Hematopoietic multipotent progenitor cell treated with erythropoietin and hydrocortisone succinate and interleukin-3 and kit ligand, for 15 days (in vitro differentiated cells): ENCODE measurements at places on chromosomes 12 and 14.

- DNase-seq: peak; percentile 40
Observed at GRCh38 chr12:54603173-54603814, 14.8 kb upstream of the PPP1R1A start.

GRCh38 chr14:90522571-90523191, 125.9 kb downstream of the CALM1 start:
- DNase-seq: no peak

DNA sequence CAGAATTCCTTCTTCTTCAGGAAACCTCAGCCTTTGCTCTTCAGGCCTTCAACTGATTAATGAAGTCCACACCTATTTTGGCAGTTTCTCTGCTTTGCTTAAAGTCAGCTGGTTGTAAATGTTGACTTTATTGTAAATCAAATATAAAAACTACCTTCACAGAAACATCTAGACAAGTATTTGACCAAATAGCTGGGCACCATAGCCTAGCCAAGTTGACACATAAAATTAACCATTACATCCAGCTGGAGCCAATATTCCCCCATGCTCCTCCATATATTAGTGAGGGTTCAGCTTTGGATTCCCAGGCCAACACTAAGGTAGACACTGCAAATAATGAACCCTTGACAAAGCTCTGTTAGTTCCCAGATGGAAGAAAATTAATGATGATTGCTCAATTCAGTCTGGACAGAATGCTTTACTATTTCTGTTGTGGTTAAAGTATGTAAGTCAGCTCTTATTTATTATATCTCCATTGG, 125.5 kb downstream of the ZFP36L1 start:
- DNase-seq: no peak

DNA sequence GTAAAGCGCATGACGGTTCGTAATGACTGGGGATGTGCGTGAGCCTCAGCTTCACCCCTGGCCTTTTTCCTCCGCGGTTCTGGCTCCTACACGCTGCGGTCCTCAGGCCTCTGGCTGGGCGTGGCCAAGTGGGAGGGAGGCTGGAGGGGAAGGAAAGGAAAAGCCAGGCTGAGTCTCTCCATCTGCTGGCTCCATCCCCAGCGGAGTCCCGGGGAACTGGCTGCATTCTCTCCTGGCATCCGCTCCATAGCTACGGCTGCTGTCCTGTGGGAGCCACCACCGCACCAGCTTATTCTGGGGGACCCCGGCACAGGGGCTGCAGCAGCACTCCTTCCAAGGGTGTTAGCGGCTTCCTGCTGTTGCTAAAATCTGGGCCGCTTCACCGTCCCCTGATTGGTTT, 68.2 kb upstream of the SLC24A4 start:
- no peak for DNase-seq

DNA sequence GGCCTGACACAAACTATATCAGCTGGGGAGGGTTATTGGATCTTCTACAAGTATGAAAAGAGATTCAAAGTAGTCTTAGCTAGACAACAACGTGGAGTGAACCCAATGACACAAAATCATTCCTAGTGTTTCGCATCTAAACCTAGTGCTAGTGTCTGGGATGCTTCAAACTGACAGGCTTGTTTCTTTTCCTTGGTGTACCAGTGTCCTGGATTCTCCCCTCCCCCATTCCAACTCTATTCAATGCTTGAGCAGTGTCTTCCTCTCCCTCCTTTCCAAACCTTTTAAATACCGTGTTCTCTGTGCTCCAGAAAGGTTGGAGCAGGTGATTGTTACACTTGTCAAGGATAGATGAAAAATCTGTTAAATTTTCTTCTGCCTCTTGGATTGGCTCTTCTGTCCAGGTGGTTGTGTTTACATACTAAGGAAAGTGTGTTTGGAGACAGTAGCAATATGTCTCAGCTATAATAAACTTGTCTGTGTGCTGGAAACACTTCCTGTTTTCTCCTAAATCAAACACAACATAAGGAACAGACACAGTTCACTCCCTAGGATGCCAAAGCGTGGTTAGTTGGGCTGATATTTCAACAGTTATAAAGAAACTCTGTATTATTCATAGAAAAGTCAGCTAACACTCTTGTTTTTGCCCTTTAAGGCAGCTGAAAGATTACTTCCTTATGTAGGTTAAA, 14.4 kb upstream of the GUCY2C start:
- DNase-seq: no peak

- no peak for DNase-seq
Observed at GRCh38 chr12:78878459-78878858, 13.9 kb downstream of the SYT1 start.

- DNase-seq: peak; percentile 42
Observed at GRCh38 chr12:57093415-57094207, 4.7 kb downstream of the NAB2 start.

DNA sequence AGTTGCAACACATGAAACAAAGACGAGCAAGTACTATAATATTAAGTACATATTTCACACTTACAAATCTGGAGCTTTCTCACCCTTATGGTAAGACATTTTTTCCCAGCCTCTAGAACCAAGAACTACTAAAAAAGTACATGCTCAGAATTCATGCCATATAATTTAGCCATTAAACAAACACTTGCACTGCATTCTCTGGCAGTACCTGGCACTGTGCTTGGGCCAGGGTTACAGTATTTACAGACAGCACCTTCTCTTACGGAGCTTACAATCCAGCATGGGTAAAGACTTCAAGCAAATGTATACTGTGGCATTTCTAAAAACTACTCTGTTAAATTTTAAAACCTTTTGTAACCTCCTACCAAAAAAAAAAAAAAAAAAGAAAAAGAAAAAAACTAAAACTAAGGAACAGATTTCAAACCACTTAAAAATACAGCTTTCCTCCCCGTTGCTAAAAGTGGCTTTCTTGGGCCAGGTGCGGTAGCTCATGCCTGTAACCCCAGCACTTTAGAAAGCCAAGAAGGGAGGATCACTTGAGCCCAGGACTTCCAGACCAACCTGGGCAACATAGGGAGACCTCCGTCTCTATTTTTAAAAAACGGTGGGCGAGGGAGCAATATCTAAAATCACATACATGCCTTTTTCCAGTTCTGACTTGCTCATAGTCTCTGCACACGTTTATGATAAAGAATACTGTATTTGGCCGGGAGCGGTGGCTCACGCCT, 956 bp downstream of the GNPTAB start:
- no peak for DNase-seq

DNA sequence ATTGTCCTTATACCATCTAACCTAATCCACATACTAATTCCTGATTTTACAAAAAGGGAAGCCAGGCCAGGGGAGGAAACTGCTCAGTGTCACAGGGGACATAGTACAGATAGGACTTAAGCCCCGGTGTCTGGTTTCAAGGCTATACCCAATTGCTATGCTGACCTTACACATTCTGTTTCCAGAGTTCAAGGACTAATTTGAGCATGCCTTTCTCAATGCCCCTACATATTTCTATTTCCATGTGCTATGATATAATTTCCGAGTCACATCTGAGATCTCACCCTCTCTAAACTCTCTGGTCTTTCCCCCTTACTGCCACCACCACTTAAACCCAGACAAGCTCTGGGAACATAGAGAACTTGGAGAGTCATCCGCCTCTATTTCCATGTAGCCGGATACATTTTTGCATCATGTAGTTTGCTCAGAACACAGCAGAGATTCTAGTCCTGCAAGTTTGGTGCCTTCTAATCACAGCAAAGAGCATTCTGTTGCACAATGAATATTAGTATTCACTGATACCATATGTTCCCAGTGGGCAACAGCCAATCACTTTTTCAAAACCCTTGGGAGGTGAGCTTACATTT, 34.2 kb downstream of the PPM1H start:
- DNase-seq: no peak

DNA sequence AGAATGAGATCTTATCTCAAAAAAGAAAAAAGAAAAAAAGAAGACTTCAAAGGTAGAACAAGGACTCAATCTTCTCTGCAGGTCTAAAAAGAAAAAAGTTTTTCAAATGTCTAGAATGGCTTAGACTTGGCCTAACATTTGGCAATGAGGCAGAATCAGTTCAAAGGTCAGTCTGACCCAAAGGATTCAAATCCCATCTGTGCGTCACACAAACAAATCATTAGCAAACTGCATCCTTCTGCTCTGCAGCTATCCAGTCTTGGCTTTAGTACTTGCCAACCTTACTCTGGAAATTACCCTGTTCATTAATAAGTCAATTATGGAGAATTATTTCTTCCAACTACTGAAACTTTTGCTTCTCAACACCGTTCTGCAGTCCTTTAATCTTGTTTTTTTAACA, 3.1 kb downstream of the YAF2 start:
- DNase-seq: no peak

DNA sequence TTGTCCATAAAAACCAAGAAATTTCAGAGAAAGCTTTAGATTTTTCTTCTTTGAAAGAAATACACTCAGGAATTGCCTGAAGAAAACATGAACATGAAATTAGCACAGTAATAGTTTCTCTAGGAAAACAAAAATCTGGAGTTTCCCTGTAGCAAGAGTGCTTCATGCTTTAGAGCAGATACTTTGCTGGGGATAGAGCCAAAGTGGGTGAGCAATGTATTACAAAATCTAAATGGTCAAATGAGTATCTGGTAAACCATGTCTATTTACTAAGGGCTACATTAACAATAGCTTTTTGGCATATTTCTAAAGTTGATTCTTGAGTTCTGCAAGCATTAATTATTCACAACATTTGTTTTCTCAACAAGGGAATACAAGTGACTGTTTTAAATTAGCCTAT, 26.2 kb downstream of the AVPR1A start:
- no peak for DNase-seq

GRCh38 chr12:116011217-116011616, 266.3 kb downstream of the MED13L start:
- no peak for DNase-seq

DNA sequence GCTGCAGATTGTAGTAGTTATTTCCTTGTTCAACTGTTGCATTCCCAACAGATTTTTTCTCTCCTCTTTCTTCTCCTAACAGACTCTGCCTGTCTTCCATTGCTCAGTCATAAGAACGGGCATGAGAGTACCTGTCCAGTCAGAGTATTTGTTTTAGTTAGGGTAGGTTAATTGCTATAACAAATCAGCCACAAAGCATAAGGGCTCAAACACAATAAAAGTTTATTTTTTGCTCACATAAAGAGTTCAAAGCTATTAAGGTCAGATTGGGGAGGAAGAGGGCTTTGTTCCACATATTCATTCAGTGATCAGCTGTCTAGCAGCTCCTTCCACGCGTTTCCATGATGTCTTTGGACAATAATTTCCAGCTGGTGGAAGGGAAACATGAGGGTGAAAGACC, 92.8 kb upstream of the PLXNC1 start:
- no peak for DNase-seq

- DNase-seq: no peak
Observed at GRCh38 chr12:129566800-129567199, 337.0 kb downstream of the TMEM132D start.

- DNase-seq: no peak
Observed at GRCh38 chr12:67754933-67755697, 106.6 kb downstream of the DYRK2 start.

DNA sequence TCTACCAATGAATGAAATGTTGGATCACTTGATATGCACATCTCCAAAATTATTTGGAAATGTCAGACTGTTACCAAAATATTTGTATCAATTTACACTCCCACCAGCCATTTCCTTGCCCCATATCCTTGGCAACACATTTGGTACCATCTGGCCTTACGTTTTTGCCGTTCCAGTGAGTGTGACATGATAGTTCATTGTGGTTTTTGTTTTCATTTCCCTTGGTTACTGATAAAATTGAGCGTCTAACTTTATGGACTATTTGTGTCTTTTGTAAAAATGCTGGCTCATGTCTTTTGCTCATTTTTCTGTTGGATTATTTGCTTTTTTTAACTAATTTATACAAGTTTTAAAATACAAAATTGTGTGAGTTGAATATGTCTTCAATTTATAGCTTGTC, 11.0 kb downstream of the KLHDC1 start:
- DNase-seq: no peak

DNA sequence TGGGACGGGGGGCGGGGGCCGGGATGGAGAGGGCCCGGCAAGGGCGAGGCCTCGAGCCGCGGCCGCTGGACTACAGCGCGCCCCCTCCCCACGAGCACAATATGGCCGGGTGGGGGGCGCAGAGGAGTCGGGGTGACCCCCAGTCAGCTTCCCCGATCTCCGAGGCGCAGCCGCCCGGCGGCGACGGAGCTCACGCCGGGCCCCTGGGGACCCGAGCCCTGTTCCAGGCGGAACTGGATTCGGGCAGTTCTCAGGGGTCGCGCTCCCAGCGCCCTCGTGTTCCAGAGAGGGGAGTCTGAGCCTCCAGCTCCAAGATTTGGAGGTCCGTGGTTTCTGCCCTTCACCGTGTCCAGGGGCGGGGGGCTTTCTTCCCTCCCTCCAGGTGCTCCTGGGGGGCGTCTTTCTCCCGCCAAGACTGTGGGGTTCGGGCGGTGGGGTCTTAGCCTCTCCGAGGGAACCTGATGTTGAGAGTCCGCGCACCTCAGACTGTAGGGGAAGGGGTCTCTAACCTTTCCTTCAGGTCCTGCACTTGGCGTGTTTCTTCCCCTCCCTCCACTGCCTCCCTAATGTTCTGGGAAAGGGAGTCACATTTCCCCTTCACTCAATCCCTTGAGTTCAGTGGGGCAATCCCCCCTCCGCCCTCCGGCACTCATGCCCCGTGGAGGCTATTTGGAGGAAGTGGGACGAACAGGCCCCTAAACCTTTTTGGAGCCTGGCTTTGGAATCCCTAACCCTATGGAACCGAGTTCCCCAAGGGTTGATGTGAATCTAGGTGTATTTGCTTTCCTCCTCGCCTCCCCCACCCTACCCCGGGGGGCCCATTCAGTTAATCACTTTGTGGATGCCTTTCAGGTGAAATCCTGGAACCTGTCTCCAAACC, 584 bp downstream of the ACVR1B start:
- no peak for DNase-seq

GRCh38 chr14:68756000-68756481, 36.8 kb downstream of the ZFP36L1 start:
- no peak for DNase-seq

DNA sequence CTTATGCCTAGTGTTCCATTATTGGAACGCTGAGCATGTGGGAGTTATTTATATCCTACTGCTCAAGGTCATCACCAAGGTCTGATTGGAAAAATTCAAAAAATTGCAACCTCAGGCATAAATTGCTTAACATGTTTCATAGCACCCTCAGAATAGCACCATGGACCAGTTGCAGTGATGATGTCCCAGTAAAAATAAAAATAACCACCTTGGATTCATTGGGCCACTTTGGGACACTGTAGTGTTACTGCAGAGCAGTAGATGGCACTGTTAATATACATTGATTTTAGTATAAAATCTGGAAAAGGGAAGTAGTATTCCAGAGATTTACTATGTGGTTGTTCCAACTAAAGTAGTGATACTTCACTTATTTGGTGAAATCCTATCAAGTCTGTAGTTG, 31.0 kb upstream of the PTCSC3 start:
- DNase-seq: no peak

DNA sequence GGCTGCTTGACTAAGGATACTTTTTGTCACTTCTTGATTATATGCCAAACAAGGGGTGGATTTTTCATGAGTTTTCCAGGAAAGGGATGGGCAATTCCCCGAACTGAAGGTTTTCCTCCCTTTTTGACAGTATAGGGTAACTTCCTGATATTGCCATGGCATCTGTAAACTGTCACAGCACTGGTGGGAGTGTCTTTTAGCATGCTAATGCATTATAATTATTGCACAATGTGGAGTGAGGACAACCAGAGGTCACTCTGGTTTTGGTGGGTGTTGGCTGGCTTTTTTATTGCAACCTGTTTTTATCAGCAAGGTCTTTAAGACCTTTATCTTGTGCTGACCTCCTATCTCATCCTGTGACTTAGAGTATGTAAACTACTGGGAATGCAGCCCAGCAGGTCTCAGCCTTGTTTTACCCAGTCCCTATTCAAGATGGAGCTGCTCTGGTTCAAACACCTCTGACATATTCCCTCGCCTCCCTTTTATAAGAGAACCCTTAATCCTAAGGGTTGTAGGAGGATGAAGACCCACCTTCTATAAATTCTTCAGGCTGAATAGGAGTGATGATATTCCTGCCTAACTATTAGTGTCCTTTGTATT, 471.2 kb downstream of the ATP23 start:
- no peak for DNase-seq
